HFFc6 (cell line): ENCODE measurements at places on chromosomes 2 and 18. TPM values are rescaled to one million over a fixed set of nuclear protein-coding genes. Genes with fewer than 3 reads are reported as not detected.

PSTPIP2 gene
- 8.2 to 9.4 TPM (median 8.5 TPM) in 3 replicates for total RNA-seq

DCDC2C gene
- not detected in 3 replicates for total RNA-seq

MFSD2B gene
- 0.13 to 0.18 TPM (median 0.16 TPM) in 3 replicates for total RNA-seq

PCARE gene
- not detected in 3 replicates for total RNA-seq

MROH2A gene
- total RNA-seq = not detected in 3 replicates

MZT2B gene
- 301 to 367 TPM (median 322 TPM) in 3 replicates for total RNA-seq

EFR3B gene
- total RNA-seq = 0.27 to 0.46 TPM (median 0.43 TPM) in 3 replicates

RSAD2 gene
- not detected in 2 replicates for total RNA-seq

PLCD4 gene
- 0.61 to 0.90 TPM (median 0.81 TPM) in 3 replicates for total RNA-seq

LRP2 gene
- not detected in 3 replicates for total RNA-seq

CFAP65 gene
- total RNA-seq = not detected in 3 replicates

SLC4A1AP gene
- 20.7 to 25.2 TPM (median 23.9 TPM) in 3 replicates for total RNA-seq

POTEJ gene
- total RNA-seq = not detected in 3 replicates

SIX3 gene
- not detected in 3 replicates for total RNA-seq

ANKRD30B gene
- total RNA-seq = not detected in 3 replicates

LAMA3 gene
- 0.46 to 1.8 TPM (median 1.3 TPM) in 3 replicates for total RNA-seq

MOCOS gene
- 2.0 to 2.5 TPM (median 2.3 TPM) in 3 replicates for total RNA-seq

ITPRIPL1 gene
- total RNA-seq = 0.55 to 1.00 TPM (median 0.90 TPM) in 3 replicates
